ENCODE measurements at places on chromosomes 6 and 20.

GRCh38 chr6:170454512-170455285, 98.4 kb downstream of the PSMB1 start:
- DNase-seq: no peak

DNA sequence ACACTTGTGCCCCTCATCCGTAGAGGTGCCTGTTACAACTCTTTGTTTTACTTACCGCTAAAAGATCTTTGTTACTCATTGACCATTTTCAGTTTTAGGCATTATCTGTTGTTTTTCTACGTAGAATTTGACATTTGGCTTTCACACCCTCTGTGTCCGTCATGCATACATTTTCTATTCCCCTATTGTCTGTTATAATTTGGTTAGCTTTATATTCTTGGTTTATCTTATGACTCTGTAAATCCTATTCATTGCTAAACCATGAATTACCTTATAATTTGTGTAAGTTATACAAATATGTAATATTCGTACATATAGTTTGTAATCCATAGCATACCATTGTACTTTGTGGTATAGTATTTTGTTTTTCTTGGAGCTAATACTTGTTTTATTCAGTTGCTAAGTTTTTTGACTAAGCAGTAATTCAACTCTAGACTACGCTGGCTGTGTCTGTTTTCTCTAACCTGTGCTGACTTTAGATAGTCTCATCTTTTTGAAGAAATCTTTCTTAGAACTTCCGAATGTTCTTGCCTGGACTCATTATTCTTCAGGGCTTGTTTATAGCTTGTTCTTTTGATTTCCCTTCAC, 21.8 kb downstream of the CDC5L start:
- no peak for DNase-seq

DNA sequence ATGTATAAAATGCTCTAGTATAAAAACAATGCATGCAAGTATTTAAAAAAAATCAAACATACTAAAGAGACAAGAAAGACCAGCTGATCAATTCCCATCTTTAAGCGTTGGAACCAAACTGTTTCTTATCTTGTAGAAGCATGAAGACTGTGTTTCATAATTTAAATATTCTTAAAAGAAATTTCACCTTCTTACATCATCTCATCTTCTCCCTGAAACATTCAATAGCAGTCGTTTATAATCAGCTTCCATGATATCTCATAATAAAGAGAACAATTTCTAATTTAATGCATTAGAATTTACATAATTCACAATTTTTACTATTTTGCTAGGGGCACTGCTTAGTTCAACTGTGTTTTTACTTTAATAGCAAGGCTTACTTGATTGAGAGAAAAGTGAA, 468.1 kb upstream of the MARCKS start:
- no peak for DNase-seq

GRCh38 chr6:16868968-16869367, 107.7 kb upstream of the ATXN1 start:
- no peak for DNase-seq

GRCh38 chr20:25500880-25501351, 84.4 kb downstream of the NINL start:
- DNase-seq: no peak

- no peak for DNase-seq
These were observed 26.4 kb upstream of the SLC9A8 start for GRCh38 chr20:49786196-49786595.

DNA sequence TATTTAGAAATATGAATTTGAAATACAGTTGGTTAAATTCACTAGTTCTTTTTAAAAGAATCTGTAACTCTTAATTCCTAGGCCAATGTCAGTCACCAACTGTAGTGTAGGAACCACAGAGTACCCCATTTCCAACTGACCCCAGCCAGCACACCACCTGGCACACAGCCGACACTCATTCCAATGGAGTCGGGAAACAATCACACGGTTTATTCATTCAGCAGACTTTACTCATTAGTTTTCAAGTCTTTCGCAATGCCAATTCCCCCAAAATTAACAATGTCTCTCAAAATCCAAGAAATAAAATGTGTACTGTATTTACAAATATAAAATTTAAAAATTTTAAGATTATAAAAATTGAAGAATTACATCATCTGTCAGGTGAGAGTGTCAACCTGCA, 13.5 kb downstream of the ARG1 start:
- no peak for DNase-seq

DNA sequence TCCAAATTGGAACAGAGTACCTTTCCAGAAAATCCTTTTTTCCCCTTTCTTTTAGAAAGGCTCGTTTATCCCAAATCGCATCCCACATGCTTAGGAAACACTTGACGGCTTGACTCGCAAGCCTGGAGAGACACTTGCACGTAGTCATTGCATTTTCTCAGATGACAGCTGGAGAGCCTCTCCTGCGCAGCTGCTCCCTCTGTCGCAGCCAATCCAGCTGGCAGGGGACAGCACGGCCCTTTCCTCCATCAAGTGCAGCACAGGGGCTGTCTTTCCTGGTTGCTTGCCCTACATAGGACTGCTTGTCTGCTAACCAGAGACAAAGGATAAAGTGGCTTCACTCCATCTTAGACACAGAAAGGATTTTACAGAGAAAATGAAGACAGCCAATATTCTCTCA, 77.6 kb upstream of the RGS17 start:
- DNase-seq: no peak
